ENCODE measurements at places on chromosomes 7 and 10.

DNA sequence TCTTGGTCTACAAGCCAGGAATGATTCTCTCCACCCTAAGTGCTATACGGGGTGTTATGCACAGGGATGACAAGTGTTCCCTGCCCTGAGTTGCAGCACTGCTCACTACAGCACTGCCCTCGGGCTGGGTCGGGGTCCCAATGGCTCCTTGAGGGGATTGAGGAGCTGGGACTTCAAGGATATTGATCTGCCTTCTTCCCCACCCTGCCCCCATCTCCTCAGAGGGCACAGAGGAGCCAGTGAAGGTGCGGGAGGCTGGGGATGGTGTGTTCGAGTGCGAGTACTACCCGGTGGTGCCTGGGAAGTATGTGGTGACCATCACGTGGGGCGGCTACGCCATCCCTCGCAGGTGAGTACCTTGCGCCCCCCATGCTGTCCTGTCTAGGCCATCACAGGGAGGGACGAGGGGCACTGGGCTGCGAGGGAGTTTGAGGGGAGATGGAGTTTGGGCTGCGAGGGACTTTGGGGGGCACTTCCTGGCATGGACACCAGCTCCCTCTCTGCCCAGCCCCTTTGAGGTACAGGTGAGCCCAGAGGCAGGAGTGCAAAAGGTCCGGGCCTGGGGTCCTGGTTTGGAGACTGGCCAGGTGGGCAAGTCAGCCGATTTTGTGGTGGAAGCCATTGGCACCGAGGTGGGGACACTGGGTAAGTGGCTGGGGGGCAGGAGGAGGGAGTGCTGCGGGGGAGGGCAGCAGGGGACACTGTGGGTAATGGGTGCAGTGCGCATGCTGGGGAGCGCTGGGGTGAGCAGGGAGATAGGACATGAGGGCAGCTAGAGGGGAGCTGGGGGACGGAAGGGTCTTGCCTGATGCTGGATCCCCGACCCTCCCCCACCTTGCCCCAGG, 10.3 kb downstream of the FLNC start:
- no peak for DNase-seq

- DNase-seq = no peak
These were observed 106.5 kb downstream of the WDR37 start for GRCh38 chr10:1162481-1163203.

DNA sequence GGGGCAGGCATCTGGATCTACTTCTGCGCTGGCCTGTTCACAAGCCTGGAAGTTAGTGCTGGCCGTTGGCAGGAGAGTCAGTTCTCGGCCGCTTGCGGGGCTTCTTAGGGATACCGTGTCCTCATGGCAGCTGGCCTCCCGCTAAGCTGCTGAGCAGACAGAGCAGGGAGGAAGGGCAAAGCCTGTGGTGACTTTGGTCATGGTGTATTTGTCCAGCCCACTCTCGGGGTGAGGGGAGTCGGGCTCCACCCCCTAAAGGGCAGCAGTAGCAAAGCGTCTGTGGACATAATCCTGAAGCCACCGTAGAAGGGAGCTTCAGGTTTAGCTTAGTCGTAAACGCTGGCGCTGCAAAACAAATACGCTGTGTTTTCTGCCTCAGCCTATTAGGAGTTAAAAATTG, 12.2 kb downstream of the UBE3C start:
- no peak for DNase-seq

DNA sequence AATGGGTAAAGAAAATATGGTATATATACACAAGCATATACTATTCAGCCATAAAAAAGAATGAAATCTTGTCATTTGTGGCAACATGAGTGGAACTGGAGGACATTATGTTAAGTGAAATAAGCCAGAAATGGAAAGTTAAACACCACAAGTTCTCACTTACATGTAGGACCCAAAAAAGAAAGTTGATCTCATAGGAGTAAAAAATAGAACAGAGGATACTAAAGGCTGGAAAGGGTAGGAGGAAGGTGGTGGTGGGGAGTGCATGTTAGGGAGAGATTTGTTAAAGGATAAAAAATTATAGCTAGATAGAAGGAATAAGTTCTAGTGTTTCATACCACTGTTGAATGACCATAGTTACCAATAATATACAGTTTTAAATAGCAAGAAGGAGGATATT, 48.4 kb downstream of the TBC1D12 start:
- DNase-seq = no peak

- DNase-seq = no peak
These were observed 308.7 kb downstream of the DNAJB6 start for GRCh38 chr7:157645539-157645938.

DNA sequence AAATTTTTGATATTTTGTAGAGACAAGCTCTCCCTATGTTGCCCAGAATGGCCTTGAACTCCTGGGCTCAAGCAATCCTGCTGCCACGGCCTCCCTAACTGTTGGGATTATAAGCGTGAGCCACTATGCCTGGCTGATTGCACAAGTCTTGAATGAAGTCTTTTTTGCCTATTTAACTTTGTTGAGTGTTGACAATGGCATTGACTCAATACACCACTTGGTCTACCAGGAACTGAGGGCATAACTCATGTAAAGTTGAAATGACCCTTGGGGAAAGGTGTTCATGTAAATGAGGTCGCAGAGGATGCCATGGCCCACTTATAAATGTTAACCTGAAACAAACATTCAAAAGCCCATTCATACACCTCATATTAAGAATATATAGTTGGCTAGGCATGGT, 7.4 kb upstream of the UCMA start:
- DNase-seq = no peak

- no peak for DNase-seq
These were observed 42.8 kb upstream of the PRSS58 start for GRCh38 chr7:142300689-142301088.

DNA sequence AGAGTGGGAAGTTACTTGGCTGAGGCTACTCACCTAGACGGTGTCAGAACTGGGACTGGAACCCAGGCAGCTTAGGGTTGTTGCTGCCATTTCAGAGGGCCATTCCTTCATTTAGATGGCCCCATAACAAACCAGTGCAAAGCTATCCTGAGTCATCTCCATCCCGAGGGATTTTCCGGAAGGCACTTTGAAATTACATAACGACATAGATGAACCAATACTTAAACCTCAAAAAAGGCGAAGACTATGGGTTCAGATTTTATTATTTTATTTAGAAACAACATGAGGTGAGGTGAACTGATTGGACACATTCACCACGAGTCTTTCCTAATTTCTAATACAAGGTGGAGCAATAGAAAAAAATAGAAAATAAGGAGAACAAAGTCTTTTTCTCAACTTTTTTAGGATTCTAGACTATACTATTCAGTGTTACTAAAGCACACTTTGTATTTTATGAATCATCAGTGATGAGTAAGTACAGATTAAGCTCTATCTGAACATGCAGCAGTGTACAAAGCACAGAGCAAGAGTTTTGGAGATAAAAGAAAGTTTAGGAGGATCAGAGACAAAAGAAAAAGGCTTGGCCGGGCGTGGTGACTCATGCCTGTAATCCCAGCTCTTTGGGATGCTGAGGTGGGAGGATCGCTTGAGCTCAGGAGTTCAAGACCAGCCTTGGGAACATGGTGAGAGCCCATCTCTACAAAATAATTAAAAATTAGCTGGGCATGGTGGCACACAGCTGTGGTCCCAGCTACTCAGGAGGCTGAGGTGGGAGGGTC, 79.5 kb upstream of the SVIL start:
- no peak for DNase-seq

GRCh38 chr7:149879271-149879743, 5.5 kb downstream of the ATP6V0E2 start:
- DNase-seq = no peak

GRCh38 chr7:137992104-137992549, 9.8 kb downstream of the CREB3L2 start:
- no peak for DNase-seq

DNA sequence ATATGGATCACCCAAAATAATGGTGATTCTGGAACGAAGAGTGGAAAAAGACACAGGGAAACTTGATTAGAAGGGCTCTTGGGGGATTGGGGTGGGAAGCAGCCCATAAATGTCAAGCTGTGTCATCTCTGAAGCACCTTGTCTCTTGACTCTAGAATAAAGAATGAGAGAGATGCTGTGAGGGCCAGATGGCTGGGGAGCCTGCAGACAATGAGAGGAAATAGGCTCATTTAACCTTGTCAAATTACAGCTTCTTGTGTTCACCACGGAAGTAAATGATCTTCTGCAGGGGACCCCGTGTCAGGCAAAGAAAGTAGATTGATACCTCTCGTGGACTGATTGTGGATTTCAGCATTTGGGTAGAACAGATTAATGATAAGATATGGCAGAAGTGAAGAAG, 159.3 kb downstream of the ST7 start:
- DNase-seq = no peak

GRCh38 chr7:31748084-31748483, 61.1 kb downstream of the PPP1R17 start:
- DNase-seq = no peak

DNA sequence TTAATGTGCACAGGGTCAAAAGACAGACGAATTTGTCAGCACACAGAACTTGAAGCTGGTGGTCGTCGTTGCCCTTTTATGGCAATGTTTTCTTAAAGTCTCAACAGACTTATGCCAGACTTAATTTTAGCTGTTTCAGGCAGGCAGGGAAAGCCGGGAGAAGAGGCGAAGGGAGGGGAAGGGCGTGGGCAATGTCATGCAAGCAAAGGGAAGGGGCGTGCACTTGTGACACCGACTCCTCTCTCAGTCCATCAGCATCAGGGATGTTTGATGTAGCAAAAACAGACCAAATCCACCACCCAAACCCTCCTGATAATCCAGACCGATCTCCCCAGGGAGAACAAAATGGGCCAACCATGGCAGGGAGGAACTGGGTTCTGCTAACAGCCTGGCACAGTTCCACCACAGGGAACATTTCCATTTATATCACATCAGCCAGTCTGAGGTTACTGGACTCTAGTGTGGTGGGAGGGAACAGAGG, 118.1 kb upstream of the RHEB start:
- no peak for DNase-seq

DNA sequence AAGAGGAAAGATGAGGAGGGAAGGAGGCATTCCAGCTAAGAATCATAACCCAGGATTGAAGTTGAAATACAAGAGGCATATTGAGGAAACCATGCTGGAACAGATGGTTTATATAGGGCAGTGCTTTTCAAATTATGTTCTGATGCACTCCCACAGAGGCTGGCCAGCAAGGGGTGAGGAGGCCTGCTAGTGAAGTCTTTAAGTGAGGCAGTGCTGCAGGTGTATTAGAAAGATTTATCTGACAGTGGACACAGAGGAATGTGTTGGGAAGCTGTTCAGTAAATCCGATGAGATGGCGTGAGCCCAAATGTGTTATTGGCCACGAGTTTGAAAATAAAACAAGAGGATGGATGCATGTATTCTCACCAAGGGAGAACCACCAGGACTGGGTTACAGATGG, 28.6 kb downstream of the REEP3 start:
- no peak for DNase-seq

DNA sequence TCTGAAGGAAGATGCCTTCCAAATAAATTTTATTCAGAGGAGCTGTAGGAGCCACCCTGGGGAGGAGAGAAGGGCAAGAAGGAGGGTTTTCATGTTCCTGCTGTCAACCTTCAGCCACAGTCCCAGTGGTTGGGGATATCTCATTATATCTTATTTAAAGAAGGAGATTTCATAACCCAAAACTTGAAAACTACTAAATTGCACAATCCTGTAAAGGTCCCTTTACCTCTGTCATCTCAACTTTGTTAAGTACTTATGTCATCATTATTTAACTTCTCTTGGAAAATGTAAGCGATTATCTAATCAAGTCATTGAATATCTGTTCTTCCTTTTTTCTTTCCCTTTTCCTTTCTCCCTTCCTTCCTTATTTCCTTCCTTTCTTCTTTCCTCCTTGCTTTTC, 794.5 kb upstream of the IGFBP3 start:
- DNase-seq = no peak

DNA sequence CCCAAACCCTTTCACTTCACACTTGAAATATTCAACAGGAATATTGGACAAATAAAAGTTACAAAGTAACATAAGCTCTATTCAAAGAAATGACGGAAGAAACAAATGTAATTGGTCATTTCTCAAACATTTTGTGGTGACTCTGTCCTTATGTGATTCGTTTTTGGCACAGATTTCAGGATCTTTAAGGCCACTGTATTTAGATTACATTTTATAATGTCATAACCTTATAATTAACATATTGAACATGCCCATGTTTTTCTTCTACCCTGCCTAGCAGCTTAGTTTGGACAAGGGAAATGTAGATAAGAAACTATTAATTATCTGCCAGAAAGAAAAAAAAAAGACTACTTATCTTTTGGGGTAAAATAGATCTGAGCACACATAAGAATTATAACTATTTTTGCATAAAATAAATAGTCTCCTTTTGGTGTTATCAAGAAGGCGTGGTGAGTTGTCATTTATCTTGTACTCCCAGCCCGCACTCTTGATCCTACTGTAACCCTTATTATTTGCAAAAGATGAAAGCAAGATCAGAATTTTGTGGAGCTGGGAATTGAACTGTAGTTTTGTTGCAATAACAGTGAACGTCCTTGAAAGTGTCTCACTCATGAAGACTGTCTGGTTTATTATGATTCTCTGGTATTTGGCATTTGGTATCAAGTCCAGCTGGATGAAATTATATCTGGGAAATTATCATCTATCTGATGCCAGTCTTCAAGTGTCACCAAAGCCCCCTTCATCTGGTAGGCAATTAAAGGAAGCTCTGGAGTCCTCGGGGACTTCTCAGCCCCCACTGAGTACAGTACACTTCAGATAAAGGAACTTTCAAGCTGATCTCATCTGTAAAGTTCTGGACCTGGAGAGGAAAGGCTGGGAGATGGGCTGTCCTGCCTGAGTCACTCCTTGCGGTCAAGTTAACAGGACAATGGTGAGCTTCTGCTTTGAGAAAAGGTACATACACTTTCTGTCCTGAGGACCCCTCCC, 175.7 kb upstream of the INHBA start:
- DNase-seq = no peak

DNA sequence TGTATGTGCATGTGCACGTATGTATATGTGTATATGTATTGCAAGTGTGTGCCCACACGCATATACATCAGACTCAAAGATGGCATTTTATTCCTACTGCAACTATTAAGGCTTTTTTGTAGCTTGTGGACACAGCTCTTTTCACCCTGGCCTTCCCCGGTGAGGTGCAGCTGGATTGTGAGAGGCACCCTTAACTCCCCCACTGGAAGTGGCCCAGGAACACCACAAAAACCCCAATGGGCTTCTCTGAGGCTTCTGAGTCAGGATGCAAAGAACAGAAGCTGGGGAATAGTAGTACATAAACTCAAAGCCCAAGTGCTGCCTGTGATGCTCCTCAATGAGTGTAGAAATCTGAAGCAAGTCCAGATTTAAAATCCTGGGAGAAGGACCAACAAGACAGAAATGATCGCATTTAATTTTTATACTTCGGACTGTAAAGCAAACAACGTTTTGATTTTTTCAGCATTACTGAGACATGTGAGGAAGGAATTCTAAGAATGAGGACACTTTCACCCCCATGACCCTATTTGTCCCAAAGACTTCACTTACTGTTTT, 369.2 kb upstream of the MGMT start:
- DNase-seq = no peak

DNA sequence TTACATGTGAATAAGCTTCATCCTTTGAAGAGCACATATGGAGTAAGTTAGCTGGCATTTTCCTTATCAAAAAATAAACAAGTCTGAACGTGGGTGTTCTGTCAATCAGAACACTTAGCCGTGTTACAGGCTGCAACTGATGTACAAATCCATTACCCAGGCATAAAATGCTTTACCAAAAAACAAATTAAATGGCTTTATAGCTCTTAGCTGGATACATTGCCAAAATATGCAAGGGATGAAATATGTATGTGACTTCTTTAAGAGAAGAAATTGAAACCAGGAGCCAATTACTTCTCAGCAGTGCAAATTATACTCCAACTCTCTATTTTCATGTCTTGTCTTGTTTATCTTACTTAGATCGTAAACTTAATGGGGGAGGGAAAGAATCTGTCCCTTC, 214.8 kb downstream of the DGKB start:
- DNase-seq = no peak

Data from stimulated activated CD8-positive, alpha-beta memory T cell treated with anti-CD3 and anti-CD28 coated beads, Interleukin-15, amount 100 ng/mL, for 48 hours (primary cell).